ENCODE measurements at places on chromosomes 7 and 10.

DNA sequence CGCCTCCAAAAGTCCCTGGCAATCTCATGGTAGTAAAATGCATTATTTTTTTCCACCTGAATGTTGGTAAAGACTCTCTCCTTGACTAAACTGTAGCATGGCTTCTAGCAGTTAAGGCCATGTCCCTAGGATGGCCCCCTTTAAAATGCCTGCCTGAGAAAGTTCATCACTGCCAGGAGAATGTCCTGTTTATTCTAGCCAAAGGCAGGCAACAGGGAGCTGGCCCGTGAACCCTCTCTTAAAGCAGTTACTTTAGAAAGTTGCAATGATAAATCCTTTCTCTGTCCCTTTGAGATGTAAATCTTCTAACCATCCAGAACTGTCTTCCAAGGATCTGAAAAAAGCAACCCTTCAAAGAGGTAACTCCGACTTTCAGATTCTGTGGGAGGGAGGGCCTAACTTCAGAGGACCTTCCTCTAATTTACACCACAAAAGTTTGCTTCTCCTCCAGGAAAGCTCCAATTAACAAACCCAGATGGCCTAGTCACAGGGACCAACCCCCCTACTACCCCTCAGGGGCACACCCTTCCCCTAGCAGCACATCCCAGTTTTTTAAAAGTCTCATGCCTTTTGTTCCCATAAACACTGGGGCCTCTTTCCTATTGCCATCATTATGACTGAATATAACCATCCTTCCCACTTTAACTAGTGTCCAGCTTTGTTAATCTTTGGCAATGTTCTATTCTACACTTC lies 5.5 kb downstream of the DNTT start:
- DNase-seq = no peak

- no peak for DNase-seq
Measured at GRCh38 chr10:94578790-94579189, 33.2 kb downstream of the HELLS start.

GRCh38 chr7:136205956-136206355 lies 228.8 kb upstream of the MTPN start:
- no peak for DNase-seq

GRCh38 chr10:69791812-69792211 lies 9.9 kb upstream of the COL13A1 start:
- DNase-seq = no peak

GRCh38 chr10:103678178-103678526 lies 177.2 kb downstream of the SH3PXD2A start:
- DNase-seq = peak; percentile 50

GRCh38 chr7:2529161-2530070 lies 9.8 kb downstream of the LFNG start:
- DNase-seq = no peak

DNA sequence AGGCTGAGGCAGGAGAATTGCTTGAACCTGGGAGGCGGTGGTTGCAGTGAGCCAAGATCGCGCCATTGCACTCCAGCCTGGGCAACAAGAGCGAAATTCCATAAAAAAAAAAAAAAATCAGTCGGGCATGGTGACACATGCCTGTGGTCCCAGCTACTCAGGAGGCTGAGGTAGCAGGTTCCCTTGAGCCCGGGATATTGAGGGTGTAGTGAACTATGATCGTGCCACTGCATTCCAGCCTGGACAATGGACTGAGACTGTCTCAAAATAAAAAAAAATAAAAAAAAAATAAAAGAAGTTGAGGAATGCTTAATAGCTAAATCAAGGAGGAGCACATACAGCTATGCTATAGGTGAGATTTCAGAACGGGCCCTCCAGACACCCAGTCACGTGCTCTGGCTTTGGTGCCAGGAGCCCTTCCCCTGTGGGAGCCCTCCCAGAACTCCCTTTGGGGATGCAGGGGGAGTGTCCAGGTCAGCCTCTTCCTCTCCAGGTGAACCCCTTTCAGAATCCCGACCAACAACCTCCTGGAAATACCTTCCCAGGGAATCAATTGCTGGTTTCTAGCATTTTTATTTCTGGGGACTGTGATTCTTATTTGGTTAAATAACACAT lies 42.9 kb upstream of the CTBP2 start:
- no peak for DNase-seq

- no peak for DNase-seq
Measured at GRCh38 chr7:46054272-46054671, 133.2 kb upstream of the IGFBP3 start.

DNA sequence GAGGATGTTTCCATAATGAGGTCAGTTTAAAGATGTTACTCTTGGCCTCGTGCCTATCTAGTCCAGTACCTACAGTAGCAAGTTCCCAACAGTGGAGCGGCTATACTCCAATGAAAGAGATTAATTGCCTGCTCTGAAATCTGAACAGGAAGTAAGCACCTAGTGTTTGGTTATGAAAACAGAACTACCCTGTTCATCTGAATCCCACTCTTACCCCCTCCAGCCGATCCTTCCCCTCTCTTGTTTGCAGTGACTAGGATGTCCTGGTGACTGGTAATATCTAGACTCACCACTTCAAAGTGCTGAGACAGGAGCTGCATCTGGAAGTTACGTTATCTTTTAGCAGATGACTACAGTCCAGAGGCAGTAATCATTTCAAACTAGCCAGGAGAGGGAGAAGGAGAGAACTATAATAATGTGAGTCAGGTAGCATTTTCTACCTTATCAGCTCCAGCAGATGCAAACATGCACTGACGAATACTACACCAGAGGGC lies 666.7 kb upstream of the NRP1 start:
- DNase-seq = no peak

DNA sequence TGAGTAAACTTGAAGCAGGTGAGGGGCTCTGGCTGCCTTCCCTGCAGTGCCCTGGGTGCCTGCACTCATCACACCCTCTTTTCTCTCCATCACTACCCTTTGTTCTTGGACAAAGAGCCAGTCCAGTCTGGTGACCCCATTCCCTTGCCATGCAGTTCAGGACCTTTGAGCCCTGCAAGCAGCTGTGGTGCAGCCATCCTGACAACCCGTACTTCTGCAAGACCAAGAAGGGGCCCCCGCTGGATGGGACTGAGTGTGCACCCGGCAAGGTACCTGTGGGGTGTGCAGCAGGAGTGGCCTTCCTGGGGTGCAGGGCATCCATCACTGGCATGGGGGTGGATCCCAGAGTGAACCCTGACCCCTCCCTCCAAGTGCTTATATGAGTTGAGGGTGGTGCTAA lies 48.7 kb downstream of the TBATA start:
- DNase-seq = no peak

GRCh38 chr10:48685731-48686130 lies 1.1 kb downstream of the WDFY4 start:
- no peak for DNase-seq

GRCh38 chr10:76681153-76681552 lies 956.5 kb downstream of the KCNMA1 start:
- no peak for DNase-seq

- no peak for DNase-seq
Measured at GRCh38 chr7:47777531-47778152, 170.6 kb downstream of the PKD1L1 start.

- no peak for DNase-seq
Measured at GRCh38 chr10:106802949-106803348, 361.6 kb downstream of the SORCS1 start.

- no peak for DNase-seq
Measured at GRCh38 chr10:126511917-126512479, 123.7 kb upstream of the ADAM12 start.

- DNase-seq = no peak
Measured at GRCh38 chr7:133290041-133290440, 37.2 kb downstream of the EXOC4 start.

DNA sequence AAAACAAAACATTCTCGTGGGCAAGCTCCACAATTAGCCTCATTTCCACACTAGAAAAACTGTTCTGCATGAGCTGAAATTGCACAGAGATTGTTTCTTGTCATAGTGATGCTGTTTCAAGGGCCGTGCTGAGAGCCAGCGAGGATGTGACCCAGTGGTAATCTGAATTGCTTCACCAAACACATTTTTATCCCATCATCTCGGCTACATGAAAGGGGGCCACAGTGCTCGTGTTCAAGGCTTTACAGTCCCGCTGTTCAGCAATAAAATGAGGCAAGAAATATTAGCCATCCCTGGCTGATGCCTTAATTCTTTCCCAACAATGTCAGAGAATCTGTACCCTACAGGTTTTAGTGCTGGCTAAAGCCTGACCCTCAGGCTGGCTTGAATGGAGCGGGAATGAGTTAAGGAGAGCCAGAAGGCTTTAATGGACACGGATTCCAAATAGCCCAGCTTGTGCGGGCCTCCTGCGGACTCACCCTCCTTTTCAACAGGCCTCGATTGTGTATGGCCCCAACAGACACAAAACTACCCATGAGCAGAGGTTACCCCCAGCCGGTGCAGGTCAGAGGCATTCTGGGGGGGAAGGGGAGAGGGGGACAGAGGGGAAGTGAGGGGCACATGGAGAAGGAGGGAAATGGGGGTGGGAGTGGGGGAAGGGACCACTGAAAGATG lies 2.0 kb upstream of the GDF10 start:
- no peak for DNase-seq

- no peak for DNase-seq
Measured at GRCh38 chr10:89655722-89656121, 10.7 kb upstream of the PANK1 start.

- DNase-seq = no peak
Measured at GRCh38 chr7:114825423-114825951, 96.4 kb upstream of the MDFIC start.

GRCh38 chr10:19640566-19641263 lies 175.5 kb upstream of the PLXDC2 start:
- DNase-seq = no peak

- no peak for DNase-seq
Measured at GRCh38 chr7:123649964-123650363, 5.7 kb upstream of the LMOD2 start.

DNA sequence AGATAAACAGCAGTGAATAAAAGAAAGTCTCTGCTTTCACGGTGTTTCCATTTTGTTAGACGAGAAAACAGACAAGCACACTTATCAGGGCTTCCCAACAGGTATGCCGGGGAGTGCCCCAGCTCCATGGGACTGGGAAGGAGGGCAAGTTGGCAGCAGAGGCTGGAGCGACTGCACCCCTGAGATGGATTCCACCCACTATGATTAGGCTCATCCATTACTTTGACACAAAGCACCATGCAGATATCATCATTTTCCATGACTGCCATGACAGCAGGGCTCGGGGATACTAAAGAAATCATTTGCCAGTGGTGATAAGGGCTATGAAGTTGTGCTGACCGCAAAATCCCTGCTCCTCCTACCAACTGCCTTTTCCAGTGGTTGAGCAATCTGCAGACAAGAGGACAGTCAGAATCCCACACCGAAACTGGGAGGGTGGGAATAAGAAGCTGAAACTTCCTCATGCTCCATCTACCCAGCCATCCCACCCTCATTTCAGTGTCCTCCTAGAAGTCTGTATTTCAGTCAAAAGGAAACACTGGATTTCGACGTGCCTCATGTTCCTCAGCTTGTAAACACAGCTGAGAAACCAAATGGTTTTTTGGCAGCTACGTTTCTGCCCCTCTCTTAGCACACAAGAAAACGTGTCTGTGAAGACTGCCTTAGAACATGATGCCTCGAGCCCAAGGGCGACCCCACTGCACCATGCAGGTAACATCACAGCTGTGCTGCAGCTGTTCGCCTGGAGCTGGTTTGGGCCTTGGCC lies 15.5 kb downstream of the CREB3L2 start:
- no peak for DNase-seq

- DNase-seq = no peak
Measured at GRCh38 chr10:88473989-88474883, 108.9 kb downstream of the RNLS start.

DNA sequence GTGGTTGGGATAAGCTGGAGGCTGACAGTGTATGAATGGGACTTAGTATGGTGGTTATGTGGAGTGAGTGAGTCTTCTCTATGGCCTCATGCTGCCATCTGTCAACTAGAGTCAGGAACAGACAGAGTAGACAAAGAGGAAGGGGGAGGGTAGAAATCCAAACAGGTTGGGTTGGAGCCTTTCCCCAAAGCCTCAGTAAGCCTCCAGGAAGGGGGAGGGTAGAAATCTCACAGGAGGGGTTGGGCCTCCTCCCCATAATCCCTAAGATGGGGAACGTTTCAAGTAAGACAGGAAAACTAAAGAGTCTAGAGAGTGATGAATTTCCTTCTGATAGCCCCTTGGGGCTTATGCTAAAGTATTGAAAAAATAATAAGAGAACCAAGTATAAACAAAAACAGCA lies 2.0 kb upstream of the AKR1B15 start:
- no peak for DNase-seq

- DNase-seq = no peak
Measured at GRCh38 chr7:117775801-117776200, 97.4 kb downstream of the CTTNBP2 start.

DNA sequence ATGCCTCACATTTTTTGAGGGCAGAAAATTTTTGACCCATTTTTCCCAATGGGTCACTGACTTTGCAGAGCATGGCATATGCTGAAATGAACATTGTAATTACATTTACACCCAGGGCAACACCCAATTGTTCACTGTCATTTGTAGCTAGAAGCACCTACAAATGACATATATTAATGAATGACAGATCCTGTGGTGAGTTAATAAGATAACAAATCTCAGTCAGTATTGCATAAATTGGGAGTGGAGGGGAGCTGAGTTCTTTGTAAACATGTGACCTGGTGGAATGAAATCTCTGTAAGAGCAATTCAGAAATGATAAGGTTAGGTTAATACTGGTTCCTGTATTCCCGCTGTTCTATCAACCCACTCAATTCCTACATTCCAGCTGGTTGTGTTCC lies 255.1 kb upstream of the LRRN3 start:
- no peak for DNase-seq

DNA sequence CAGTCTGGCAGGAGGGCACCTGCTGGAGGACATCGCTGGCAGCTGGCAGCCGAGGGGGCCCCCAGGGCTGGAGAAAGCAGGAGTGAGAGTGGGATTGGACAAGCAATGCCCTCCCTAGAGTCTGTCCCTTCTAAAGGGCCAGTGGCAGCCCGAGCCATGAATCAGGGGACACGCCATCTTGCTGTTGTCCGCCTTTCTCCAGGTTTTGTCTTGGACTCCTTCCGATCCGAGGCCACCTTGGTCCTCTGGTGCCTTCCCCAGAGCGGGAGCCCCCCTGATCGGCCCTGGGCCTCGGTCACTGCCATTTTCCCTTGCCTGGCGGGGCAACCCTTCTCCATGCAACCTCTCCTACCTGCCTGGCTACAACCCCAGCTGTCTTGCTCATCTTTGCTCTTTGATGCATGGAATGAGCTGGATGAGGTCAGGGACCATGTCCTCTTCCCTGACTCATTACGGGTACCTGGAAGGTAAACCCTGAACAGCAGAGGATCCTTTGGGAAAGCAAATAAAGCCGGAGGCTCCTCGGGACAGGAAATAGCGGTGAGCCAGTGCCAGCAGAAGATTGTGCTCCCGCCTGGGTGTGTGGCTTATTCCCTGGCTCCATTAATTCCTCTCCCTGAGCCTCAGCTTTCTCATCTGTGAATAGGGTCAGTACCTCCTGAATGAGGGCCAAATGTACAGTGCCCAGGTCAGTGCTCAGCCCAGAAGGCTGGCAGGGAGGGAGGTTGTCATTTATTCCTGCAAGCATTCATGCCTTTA lies 112.0 kb downstream of the GRK5 start:
- no peak for DNase-seq

- no peak for DNase-seq
Measured at GRCh38 chr7:115009139-115009538, 87.2 kb downstream of the MDFIC start.

GRCh38 chr7:129610709-129611245 lies 743 bp upstream of the NRF1 start:
- DNase-seq = no peak

GRCh38 chr10:58608351-58608750 lies 95.7 kb downstream of the BICC1 start:
- no peak for DNase-seq
